ENCODE measurements at places on chromosomes 3 and 15.

DNA sequence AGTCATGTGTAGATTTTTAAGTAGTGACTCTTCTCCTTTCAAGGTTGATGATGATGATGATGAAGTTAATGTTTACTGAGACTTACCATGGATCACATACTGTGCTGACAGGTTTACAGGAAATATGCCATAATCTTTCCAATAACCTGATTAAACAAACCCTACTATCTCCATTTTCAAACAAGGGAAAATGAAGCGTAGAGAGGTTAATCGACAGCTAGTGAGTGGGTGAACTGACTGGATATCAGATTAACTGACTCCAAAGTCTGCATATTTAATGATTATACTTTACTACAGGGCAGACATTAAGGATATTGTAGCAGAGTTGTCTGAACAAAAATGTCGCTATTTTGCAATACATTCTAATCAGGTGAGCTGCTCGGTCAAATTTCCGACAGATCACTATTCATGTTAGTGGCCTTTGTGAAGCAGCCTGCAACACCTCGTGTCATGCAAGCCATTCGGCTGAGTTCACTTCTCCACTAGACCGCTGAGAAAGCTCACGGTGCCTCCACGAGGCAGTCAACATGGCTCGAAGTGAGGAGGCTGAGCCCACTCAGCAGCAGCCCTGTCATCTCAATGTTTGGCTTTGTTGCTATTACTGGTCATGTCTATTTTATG is 264.2 kb downstream of the NFKBIZ start:
- no peak for DNase-seq

GRCh38 chr3:95265129-95265528 is 1202.3 kb downstream of the NSUN3 start:
- no peak for DNase-seq

DNA sequence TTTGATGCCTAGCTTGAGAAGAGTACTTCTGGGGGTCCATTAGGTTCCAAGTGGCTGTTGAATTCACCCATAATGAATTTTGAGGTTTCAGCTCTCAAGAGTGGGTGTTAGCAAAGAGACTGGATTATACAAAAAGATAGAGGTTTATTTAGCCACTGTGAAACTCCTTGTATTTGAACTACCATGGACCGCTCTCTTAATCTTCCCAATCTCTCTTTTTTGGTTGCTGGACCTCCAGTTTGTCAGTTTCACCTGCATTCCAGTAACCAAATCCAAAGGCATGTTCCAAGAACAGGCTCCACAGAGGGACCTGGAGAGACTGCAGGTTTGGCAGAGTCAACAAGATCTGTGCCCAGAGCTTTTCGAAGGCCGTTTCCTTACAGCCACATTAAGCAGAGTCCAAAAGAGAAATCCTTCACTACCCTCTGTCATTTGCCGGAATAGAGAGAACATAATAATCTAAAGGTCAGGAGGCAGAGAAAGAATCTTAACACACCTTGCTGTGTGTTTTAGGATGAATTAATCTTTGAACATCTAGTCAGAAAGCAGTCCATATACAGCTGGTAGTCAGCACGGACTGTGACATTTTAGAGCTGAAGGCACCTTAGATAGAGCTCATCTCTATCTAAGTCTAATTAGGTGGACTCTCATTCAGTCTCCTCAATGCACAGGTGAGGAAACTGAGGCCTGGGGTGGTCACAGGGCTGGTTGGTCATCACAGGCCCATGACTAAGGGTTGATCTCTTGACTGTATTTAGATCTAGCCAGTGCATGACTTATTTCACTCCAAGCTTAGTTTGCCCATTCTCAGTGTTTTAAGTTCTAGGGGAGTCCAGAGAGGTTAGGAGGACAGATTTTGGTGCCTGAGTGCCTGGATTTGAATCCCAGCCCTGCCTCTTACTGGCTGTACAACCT is 1.3 kb downstream of the ABHD2 start:
- no peak for DNase-seq

DNA sequence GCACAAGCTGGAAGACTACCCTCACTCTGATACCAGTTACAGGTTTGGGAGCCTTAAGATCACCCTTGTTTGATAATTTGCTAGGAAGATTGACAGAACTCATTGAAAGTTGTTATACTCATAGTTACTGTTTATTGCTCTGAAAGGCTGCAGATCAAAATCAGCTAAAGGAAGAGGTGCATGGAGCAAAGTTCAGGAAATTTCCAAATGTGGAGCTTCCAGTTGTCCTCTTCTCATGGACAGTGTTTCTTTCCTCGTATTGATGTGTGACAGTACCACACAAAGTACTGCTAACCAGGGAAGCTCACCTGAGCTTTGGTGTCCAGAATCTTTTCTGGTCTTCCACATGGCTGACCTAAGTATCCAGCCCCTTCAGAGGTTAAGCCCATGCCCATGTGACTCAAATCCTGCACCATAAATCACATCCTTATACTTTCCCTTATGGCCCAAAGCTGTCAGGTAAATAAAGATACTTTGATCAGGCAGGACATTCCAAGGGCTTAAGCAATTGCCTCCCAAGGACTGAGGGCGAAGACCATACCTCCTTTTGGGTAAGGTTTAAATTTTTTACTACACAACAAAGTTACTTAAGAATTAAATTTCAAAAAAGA is 93.1 kb upstream of the ZBED2 start:
- DNase-seq: no peak

- no peak for DNase-seq
Measured at GRCh38 chr3:169871129-169871886, 1.6 kb upstream of the LRRC31 start.

- no peak for DNase-seq
Measured at GRCh38 chr3:69941037-69941436, 58.5 kb upstream of the SAMMSON start.

GRCh38 chr15:63968122-63968524 is 78.2 kb downstream of the DAPK2 start:
- no peak for DNase-seq

- DNase-seq: no peak
Measured at GRCh38 chr15:64877435-64877834, 34.3 kb upstream of the ANKDD1A start.

- no peak for DNase-seq
Measured at GRCh38 chr3:137511655-137512054, 252.5 kb upstream of the SOX14 start.

GRCh38 chr15:89430530-89431341 is 65.6 kb downstream of the RHCG start:
- peak; percentile 76 for DNase-seq

GRCh38 chr3:61524933-61525332 is 36.4 kb upstream of the PTPRG start:
- DNase-seq: no peak

GRCh38 chr3:178512647-178513046 is 23.6 kb upstream of the KCNMB2 start:
- no peak for DNase-seq

- DNase-seq: no peak
Measured at GRCh38 chr3:142663865-142664264, 60.0 kb upstream of the TRPC1 start.

GRCh38 chr15:75031848-75032247 is 8.5 kb downstream of the PPCDC start:
- no peak for DNase-seq

DNA sequence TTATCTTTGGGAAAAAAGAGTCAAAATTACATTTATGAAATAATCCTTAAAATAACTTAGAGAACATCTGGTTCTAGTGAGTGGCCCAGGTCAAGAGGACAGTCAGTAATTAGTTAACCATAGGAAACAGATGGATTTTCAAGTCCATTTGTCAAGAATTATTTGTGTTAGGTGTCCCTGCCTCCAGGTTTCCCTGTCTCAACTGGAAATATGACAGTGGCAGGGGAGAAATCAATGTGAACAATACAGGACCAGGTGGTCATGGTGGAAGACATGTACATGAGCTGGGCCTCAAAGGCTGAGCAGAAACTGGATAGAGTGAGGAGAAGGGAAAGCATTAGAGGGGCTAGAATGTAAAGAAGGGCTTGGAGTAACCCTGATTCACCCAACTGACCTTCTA is 372.6 kb downstream of the VPS13C start:
- no peak for DNase-seq

GRCh38 chr3:9687514-9687913 is 16.1 kb upstream of the CPNE9 start:
- no peak for DNase-seq

DNA sequence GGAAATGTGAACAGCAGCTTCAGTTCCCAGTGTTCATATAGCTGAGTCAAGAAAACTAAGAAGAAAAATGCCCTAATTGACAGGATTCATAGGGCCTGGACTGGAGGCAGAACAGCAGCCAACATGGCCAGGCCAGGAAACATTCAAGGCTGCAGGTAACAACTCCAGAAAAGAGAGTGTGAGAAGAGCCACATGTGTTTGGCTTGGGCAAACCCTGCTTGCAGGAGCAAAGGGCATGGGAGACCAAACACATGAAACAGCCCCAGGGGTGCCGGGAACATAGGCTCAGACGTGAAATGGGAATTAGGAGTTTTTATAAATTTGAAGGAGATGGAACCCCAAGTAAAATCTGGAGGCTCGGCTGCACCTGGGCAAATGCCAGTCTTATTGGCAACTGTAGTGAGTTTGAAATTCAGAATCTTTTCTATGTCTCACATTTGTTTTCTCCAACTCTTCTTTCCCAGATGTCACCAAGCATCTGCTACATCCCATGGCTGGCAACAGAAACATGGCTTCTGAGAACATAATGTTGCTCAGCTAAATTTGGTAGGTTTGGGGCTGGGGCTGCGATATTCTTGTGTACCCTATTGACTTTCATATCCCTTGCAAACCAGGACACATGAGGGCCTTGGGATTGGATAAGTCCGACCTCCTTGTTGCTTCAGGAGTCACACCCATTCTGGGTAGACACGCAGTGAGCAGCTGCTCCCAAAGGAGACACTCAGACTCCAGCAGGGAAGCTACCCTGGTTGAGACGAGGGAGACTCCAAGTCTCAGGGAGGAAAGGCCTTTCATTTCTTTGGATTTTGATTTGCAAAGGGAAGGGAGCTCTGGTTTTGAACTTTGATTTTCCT is 98.9 kb upstream of the CLSTN2 start:
- no peak for DNase-seq

- DNase-seq: no peak
Measured at GRCh38 chr3:149917124-149917667, 53.5 kb downstream of the PFN2 start.

DNA sequence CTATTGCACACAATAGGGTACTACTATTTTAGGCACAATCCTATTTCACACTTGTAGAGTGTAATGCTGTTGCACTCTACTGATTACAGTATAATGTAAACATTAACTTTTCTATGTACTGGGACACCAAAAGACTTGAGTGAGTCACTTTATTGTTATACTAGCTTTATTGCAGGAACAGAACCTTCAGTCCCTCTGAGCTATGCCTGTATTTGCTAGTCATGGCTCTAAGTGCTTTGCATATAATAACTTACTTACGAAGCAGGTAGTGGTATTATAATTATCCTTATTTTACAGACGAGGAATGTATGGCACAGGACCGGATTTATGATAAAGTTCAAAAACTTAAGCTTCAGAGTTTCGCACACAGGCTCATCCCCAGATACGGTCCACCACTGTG is 106.6 kb upstream of the SLC6A6 start:
- no peak for DNase-seq
